Cortex of kidney (tissue), 1 donor: ENCODE measurements at places on chromosomes 4 and X.

- no peak for DNase-seq
Measured at GRCh38 chrX:130772105-130772775, 130.8 kb downstream of the ENOX2 start.

- no peak for DNase-seq
Measured at GRCh38 chrX:43985511-43985910, 12.3 kb upstream of the NDP start.

GRCh38 chrX:66919280-66919832, 280.5 kb upstream of the EDA2R start:
- no peak for DNase-seq

GRCh38 chrX:38220415-38221390, at the start of gene SRPX:
SRPX (minus strand) TSS chrX:38220871; CDS start chrX:38220792, 79 bp downstream.
- no peak for DNase-seq

DNA sequence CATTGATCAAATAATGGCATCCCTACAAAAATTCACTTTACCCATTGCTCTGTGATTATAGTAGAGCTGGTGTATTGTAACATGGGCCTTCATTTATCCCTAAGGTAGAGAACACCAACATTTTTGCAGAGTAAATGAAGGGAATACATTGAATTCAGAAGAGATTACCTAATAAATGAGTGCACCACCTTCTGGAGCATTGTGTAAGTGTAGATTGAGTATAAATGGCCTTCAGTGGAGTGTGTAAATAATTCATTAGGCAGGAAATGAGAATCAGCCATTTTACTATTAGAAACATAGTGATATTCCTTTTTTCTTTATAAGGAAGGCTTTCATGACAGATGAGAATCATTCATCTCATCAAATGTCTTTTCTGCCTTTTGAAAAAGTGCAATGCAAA, 155.8 kb downstream of the FAM47B start:
- no peak for DNase-seq

DNA sequence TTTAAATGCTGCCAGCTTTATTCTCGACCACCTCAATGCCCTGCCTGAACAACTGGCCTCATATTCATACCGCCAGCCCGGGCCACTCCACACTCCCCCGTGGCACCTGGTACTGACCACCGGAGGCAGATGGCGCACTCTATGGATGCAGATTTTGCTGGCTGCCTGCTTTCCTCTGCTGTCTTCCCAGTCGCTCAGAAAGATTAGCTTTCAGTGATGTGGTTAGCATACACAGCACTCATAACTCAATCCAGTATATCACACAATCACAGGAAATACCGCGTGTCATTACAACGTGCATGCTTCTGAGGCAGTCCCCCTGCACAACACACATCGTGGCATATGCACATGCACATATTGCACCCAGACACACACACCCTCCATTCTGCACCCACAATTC, 147.2 kb upstream of the BCOR start:
- no peak for DNase-seq
